ENCODE measurements at places on chromosomes 6 and 20.

GRCh38 chr20:20782755-20783154 is 70.3 kb upstream of the RALGAPA2 start:
- no peak for DNase-seq

DNA sequence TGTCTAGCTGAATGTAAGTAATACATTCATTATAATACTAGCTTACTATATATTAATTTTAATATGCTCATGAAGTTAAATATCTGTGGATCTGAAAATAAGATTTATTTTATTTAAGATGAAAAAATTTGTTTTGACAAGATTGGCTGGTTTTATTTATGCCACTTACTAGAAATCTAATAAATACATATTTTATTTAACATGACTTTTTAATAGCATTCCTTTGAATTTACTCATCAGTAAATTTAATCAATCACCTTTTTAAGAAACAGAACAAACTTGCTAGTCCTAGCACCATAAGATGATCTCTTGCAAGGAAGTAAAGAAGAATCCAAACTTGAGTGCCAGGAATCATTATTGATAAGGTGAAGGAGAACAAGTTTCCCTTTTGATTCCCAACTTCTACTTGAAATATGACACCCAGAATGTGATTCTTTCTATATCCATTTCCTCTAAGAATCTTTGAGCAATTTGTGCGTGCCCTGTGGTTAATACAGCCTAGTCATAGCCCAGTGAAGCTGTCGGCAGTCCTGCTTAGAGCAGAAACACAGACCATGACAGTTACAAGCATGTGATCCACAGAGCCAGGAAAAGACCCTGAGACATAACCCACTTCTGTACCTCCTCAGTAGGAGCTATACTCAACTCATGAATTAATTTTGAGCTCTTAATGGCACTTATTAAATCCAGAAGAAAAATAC is 282.3 kb upstream of the QKI start:
- DNase-seq, result peak; percentile 44

DNA sequence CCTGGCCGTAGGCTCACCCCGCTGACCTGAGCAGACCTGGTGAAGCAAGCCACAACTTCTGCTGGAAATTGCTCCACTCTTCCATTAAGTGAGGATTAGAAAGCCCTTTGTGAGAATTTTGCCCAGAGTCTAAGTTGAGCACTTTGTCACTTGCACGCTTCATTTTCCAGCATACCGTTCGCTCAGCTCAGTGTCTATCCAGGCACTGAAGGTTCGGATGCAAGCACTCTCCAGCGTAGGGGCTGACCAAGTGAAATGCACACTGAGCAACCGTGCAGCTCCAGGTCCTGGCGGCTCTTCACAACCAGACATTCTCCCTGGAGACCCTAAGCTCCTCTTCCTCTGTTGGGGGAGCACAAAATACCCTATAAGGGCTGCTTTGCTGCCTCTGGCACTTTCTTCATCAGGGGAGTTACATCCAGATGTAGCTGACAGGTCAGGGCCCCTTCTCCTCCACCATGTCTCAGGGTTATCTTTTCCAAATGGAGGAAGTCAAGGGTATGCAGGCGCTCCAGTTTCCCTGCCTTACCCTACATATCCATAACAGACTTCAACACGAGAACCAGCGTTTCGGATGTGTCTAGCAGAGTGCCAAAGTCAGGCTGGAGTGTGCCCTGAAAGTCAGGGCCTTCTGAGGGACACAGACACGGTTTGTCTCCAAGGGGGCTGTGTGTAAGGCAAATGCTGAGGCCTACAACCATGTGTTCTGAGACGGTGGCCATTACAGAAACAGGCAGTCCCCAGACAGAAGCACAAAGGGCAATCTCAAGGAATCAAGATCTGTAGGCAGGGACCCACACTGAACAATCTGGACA is 146.7 kb upstream of the AFDN start:
- DNase-seq, result no peak

GRCh38 chr20:57342829-57343228 is 8.2 kb upstream of the RAE1 start:
- DNase-seq, result peak; percentile 7

DNA sequence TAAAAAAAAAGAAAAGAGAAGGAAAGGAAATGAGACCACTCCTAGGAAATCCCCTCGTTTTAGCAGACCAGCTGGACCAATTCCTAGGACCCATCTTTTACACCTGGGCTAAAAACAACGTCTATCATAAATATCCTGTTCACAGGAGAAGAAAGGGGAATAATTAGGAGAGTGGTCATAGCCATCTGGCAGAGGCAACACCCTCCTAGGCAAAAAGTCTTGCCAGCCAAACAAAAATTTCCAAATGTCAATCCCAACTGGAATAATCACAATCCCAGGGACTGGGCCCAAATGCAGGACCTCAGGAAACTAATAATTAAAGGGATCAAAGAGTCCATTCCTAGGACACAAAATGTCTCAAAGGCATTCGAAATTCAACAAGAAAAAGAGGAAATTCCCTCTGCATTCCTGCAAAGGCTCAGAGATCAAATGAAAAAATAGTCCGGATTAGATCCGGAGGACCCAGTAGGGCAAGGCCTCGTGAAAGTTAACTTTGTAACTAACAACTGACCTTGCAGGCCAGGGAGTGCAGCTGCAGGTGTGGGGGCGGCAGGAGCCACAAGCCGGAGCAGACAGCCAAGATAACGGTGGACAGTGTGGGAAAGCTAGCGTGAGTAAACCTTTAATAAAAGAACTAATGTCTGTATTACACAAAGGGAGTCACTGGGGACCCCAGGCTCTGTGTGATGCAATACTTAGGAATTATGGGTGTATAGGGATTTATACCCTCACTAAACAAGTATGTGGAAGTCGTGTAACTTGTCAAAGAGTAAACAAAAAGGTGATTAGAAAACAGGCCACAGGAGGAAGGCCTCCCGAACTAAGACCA is 11.7 kb downstream of the LCA5 start:
- no peak for DNase-seq

DNA sequence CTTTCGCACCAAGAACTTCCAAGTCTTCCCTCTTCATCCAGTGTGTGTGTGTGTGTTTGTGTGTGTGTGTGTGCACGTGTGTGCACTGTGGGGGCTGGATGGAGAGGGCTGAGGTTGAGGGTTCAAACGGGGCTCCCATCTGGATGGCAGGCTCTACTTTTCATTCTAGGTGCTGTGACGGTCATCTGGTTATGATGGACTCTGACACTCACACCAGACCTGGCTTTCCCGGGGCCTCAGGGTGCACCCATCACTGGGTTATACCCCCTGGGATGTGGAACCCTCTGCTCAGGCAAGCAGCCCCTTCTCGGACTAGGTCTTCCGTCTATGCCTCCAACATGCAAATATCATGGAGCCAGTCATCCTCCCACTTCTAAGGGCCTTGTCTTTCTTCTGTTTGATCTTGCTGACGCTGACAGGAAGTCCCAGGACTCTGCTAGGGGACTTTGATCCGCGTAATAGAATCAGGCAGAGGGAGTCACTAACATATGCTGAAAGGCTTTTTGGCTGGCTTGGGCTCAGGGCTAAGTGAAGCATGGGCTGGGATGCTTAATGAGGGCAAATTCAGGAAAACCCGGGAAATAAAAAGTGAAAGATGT is 313.6 kb downstream of the CDC5L start:
- DNase-seq, result no peak

DNA sequence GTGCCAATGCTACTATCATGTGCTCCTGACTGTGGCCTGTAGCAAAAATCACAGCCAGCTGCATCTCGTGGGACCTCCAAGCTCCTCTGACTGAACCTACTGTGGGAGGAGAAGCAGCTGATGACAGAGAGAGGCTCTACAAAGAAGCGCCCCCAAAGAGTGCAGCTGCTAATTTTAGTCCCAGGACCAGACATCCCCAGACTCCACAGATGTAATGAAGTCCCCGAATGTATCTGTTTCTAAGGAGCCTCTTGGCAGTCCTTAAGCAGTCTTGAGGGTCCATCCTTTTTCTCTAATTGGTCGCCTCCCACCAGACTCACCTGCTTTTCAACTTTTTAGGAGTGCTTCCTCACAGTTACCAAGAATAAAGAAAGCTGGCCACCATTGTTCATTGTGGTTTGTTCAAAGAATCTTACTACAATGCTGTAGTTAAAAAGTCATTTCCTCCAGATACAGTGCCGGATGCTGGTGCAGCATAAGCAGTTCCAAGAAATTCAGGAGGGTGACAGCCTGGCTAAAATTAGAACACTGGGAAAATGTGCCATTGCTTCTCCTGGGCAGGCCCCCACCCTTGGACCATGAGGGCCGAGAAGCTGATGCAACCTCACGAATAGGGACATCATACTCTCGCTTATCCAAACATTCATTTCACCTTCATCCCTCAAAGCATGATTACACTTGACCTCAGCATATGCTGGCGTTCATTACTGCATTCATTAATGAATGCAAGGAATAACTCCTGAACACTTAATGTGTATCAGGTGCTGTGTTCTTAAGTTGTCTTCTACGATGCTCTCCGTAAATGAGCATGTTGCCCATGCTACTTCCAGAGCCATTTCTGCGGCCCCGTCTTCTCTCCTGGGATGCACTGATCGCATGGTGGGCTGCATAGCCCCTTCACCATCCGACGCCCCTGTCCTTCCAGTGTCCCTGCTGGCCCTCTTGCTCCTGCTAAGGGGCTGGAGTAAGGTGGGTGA is 66.4 kb downstream of the LY86 start:
- DNase-seq, result peak; percentile 80

DNA sequence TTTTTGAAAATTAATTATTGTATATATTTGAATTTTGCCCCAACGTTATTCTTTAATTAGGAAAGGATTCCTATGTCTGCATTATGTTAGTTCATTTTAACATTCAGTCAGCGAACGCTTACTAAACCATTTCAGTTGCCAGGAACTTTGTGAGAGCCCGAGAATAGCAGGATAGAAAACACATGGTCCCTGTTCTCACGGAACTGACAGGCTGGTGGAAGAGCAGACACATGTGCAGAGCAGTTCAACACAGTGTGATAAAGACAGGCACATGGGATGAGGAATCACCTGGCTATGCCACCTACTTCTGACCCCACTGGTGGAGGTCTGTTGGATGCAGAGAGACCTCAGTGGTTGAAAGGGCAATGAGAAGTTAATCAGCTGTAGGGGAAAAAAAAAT is 367.2 kb downstream of the EPM2A start:
- no peak for DNase-seq

DNA sequence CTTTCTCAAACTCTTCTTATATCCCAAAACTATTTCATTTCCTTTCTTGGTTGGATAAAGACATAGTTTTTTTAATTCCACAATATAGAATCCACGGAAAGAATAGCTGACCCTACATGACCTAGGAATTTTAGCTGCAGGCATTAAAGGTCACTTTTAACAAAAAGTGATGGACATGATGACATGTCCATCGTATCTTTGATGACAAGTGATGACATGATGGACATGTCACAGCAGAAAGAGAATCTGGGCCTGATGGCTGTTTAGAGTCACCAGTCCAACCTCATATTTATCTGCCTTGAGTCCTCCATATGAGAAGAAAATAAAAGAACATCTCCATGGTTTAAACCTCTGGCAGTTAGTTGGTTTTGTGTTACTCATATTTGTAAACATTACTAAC is 106.2 kb downstream of the PLG start:
- no peak for DNase-seq

GRCh38 chr6:136030131-136030530 is 178.6 kb downstream of the PDE7B start:
- DNase-seq, result peak; percentile 71

GRCh38 chr6:71621918-71622519 is 264.3 kb upstream of the RIMS1 start:
- DNase-seq, result peak; percentile 5

DNA sequence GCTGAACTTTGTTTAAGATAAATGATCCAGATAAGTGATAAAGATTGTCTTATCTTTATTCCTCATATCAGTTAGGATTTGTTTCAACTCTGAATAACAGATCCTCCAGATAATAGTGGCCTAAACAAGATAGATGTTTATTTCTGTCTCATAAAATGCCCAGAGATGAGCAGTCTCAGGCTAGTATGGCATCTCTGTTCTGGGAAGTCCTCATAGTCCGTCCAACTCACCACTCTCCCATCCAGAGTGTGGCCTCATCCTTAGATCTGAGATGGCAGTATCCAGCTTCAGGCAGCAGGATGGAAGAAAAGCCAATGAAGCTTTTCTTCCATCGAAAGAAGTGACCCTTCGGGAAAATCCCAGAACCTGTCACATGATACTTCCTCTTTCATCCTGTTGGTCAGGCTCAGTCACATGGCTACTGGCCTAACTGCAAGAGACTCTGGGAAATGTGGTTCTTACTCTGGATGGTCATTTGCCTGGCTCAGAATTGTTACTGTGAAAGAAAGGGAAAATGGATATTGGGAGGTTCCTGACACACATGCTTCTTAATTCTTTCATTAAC is 29.4 kb upstream of the TAGAP start:
- peak; percentile 45 for DNase-seq

- DNase-seq, result no peak
Observed at GRCh38 chr20:63313349-63314014, 20.5 kb downstream of the COL20A1 start.

GRCh38 chr6:99241905-99242534 is 107.5 kb downstream of the FAXC start:
- peak; percentile 2 for DNase-seq

DNA sequence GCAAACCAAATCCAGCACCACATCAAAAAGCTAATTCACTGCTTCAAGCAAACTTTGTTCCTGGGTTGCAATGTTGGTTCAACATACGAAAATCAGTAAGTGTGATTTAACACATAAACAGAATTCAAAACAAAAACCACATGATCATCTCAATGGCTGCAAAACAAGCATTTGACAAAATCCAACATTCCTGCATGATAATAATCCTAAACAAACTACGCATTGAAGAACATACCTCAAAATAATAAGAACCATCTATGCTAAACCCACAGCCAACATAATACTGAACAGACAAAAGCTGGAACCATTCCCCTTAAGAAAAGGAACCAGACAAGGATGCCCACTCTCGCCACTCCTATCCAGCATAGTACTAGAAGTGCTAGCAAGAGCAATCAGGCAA is 49.9 kb downstream of the RNGTT start:
- DNase-seq, result no peak

DNA sequence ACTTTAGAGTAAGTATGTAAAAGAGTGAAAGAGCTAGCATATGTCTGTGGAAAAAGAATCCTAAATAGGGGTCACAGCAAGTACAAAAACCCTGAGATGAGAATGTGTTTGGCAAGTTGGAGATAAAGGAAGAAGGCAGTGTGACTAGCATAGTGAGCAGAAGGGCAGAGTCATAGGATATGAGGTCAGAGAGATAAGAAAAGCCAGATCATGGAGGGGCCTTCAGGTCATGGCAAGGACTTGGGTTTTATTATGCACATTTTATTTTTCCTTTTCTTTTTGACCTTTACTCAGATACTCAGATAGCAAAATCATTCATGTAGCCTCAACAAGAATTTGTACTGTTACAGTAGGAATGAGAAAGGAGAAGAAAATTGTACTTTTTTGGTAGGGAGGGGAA is 138.0 kb downstream of the GJA1 start:
- no peak for DNase-seq

- DNase-seq, result no peak
Observed at GRCh38 chr6:35664945-35665344, 23.8 kb downstream of the FKBP5 start.

GRCh38 chr6:109230453-109230852 is 135.1 kb downstream of the CEP57L1 start:
- no peak for DNase-seq

Data from fibroblast of skin of scalp (primary cell).